Body of pancreas (tissue), 4 donors: ENCODE measurements at places on chromosomes 7 and 10.

GRCh38 chr7:115145512-115145911 is 223.6 kb downstream of the MDFIC start:
- H3K4me3 ChIP-seq: no peak overlapping the region
- H3K4me1 ChIP-seq: peaks cover 19% of the 10 kb centered on the region

- H3K4me3 ChIP-seq: no peak overlapping the region
- no peaks in the 10 kb centered on the region for H3K27me3 ChIP-seq
- no peaks in the 10 kb centered on the region for H3K4me1 ChIP-seq
- no peak for DNase-seq
Observed at GRCh38 chr7:136353287-136353686, 376.1 kb upstream of the MTPN start.

GRCh38 chr10:125415006-125415633 is 254.8 kb upstream of the CTBP2 start:
- DNase-seq: no peak
- no peaks in the 10 kb centered on the region for H3K36me3 ChIP-seq
- no peak overlapping the region for H3K4me3 ChIP-seq
- H3K4me1 ChIP-seq: peaks cover 12% of the 10 kb centered on the region

- no peak overlapping the region for H3K4me3 ChIP-seq
- no peaks in the 10 kb centered on the region for H3K36me3 ChIP-seq
- H3K4me1 ChIP-seq: no peaks in the 10 kb centered on the region
- H3K27me3 ChIP-seq: no peaks in the 10 kb centered on the region
- no peak overlapping the region for H3K27ac ChIP-seq
Observed at GRCh38 chr7:70539205-70539604, 592.7 kb upstream of the GALNT17 start.
